ENCODE measurements at places on chromosomes 4 and X.

- no peak for DNase-seq
These were observed 101.1 kb downstream of the TSPAN5 start for GRCh38 chr4:98557194-98557892.

GRCh38 chrX:69919749-69920148 is 130.0 kb downstream of the AWAT2 start:
- DNase-seq = no peak

DNA sequence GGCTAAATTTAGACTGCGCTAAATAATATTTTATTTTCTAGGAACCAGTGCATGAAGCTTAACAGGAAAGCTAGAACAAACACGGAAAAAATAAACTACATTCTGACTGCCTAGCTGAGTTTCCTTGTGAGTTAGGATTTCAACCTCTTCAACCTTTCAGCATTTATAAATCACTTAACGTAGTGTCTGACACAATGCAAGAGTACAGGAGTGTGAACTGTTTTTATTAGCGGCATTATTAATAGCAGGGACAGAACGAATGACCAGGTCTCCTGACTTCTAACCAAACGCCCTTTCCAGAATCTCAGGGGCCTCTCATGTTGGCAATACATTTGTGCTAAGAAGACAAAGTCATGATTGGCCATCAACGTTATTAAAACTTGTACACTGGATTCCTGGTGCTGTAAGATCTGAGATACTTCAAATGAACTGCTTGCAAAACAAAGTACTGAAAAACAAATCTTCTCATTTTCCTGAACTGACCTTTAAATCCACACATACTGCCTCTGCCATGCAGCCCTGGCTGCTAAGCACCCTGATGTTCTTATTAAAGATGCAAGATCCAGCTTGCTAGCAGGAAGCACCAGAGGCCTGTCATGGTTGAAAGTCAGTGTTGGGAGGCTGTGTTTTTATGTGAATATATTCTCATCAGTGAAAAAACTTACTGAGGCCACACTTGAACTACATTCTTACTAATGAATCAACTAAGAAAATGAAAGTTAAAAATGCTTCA is 380.4 kb upstream of the CPEB2 start:
- DNase-seq = no peak

GRCh38 chrX:119181491-119181890 is 53.9 kb upstream of the KIAA1210 start:
- peak; percentile 34 for DNase-seq

GRCh38 chr4:138579146-138579545 is 337.0 kb upstream of the SLC7A11 start:
- DNase-seq = no peak

DNA sequence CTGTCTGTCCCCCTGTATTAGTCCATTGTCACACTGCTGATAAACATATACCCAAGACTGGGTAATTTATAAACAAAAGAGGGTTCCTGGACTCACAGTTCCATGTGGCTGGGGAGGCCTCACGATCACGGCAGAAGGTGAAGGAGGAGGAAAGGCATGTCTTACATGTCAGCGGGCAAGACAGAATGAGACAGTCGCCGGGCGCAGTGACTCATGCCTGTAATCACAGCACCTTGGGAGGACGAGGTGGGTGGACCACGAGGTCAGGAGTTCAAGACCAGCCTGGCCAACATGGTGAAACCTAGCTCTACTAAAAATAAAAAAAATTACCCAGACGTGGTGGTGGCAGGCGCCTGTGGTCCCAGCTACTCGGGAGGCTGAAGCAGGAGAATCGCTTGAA is 24.7 kb downstream of the IL3RA start:
- DNase-seq = no peak

GRCh38 chrX:130378024-130378669 is 7.3 kb downstream of the GPR119 start:
- DNase-seq = no peak

DNA sequence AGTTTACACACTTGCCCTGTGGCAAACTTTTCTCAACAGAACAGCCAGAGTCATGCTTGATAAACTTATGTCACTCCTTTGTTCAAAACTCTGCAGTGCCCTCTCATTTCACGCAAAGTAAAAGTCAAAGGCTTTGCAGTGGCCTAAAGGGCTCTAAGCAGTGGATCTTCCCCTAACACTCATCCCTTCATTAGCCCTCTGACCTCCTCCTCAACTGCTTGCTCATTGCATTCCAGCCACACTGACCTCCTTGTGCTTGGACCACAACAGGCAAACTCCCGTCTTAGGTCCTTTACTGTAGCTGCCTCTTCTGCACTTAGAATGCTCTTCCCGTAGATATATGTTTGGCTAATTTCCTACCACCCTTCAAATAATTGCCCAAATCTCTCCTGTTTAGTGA is 5.6 kb downstream of the PRDM5 start:
- no peak for DNase-seq

- DNase-seq = no peak
These were observed 47.1 kb downstream of the FHDC1 start for GRCh38 chr4:152983221-152983620.

DNA sequence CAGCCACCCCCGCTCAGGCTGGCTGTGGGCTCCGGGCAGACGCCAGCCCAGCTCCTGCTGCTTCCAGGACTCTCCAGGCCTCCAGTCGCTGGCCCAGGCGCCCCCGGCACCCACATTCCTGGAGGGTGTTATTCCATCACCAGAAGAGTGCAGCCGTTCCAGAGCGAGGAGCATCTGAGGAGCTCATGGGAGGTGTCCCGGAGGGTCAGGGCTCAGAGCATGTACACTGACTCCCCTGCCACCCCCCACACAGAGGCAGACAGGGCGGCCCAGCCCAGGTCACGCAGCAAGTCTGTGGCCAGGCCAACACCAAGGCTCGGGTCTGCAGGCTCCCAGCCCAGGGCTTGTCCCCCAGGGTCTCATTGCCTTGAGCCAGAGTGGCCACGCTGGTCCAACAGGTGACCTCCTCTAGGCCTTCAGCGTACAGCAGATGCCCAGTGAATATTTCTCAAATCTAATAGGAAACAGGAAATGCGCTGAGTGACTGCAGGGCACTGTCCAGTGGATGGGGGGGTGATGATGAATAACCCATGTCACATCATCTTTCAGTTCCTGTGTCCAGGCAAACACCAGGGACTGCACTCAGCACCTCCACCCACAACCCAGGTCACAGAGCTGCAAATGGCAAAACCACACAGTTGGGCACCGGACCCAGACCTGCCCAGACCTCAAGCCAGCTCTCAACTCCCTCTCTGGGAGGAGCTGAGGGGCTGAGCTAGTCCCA is 37.2 kb downstream of the ABLIM2 start:
- no peak for DNase-seq

GRCh38 chr4:30943356-30943755 is 223.2 kb downstream of the PCDH7 start:
- no peak for DNase-seq

DNA sequence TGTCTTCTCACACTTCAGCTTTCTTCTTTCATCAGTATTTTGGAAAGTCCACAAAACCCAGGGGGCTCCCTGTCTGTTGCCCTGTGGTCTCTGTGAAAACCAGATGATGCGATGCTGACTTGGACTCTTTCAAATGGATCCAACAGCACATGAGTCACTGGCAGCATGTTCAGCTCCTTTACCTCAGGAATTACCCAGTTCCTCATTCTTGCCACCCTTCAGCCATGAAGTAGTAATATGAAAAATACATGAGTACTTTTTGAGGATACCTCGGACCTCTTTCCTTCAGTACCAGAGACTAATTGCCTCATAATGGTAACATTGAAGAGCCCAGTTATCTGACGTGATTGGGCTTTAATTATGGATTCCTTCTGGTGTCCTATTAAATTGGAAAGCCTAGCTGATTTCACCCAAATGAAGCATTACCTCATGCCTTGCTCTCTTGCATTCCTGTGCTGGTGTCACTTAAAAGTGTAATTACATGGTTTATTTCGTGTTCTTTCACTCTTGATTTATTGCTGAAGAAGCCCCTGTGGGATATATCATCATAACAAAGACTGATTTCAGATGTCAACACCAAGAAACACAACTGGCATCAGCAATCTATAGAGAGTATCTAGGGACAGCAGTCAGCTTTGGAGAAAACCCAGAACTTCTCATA is 63.4 kb downstream of the NFKB1 start:
- no peak for DNase-seq

GRCh38 chr4:124085561-124086180 is 626.9 kb downstream of the ANKRD50 start:
- DNase-seq = no peak

DNA sequence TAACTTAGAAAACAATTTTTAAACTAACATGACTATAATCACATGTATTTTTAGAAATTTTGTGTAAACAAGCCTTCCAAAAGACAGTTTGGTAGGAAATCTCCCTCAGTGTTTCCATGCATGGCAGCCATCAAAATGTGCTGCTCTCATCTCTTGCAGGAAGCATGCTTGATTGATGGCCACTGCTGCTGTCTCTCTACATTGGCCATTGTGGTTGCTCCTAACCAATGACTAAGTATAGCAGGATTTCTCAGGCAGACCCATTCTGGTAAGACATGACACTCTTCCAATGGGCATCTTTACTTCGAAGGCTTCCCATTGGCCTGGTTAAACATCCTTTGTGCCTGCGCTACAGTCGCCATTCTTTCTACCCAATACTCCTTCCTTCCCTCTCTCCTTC is 78.9 kb upstream of the GUCY1A1 start:
- no peak for DNase-seq

GRCh38 chr4:32142075-32142474 is 1421.9 kb downstream of the PCDH7 start:
- DNase-seq = no peak

- no peak for DNase-seq
These were observed 99.8 kb downstream of the PTCHD1 start for GRCh38 chrX:23434356-23434884.

GRCh38 chr4:75028196-75028854 is 95.4 kb downstream of the PARM1 start:
- DNase-seq = no peak

- no peak for DNase-seq
These were observed 424.0 kb upstream of the CXorf51B start for GRCh38 chrX:146385529-146385928.

- no peak for DNase-seq
These were observed 129.8 kb upstream of the TRIM2 start for GRCh38 chr4:153074486-153074885.

DNA sequence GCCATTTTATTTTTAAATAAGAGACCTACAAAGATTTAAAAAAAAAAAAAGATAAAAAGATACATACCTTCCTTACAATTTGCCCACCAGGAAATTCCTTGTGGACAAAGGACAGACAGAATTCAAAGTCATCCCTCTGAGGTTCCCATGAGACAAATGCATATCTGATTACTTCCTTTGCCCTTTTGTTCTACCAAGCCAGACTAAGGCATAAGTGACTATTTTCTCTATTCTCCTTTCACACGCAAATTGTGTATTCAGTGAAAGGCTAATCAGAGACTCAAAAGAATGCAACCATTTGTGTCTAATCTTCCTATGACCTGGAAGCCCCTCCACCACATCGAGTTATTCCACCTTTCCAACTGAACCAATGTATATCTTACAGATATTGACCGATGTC is 691.7 kb downstream of the FAM133A start:
- DNase-seq = no peak

GRCh38 chrX:97238632-97239031 is 354.9 kb downstream of the RPA4 start:
- DNase-seq = no peak

- DNase-seq = peak; percentile 9
These were observed 118.4 kb downstream of the DTHD1 start for GRCh38 chr4:36399762-36400353.

- peak; percentile 7 for DNase-seq
These were observed 1681.9 kb upstream of the ADGRL3 start for GRCh38 chr4:59518005-59518823.

DNA sequence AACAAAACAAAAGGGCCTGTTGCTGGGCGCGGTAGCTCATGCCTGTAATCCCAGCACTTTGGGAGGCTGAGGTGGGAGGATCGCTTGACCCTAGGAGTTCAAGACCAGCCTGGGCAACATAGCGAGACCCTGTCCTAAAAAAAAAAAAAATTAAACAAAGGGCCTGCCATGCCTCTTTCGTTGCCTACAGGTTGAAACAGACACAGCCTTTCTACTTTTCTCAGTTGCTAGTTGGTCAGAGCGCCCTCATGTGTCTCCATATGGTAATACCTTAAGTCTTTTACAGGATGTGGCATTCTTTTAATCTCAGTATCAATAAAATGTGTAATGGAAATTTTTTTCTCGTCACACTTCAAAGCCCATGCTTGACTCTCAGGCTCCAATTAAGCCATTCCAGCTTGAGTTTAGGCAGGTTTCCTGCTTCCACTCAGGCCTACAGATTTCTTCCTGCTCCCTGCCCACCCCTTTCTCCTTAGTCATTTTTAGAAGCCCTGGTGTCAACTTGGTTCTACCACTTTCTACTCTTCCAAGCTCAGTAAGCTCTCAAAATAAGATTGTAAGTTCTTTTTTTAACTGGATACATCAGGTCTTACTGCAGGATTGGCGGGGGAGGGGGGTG is 4.6 kb upstream of the SOWAHD start:
- peak; percentile 71 for DNase-seq

- no peak for DNase-seq
These were observed 249.9 kb upstream of the GATB start for GRCh38 chr4:152010710-152011079.

- no peak for DNase-seq
These were observed 1039.1 kb upstream of the INTU start for GRCh38 chr4:126593626-126594025.

DNA sequence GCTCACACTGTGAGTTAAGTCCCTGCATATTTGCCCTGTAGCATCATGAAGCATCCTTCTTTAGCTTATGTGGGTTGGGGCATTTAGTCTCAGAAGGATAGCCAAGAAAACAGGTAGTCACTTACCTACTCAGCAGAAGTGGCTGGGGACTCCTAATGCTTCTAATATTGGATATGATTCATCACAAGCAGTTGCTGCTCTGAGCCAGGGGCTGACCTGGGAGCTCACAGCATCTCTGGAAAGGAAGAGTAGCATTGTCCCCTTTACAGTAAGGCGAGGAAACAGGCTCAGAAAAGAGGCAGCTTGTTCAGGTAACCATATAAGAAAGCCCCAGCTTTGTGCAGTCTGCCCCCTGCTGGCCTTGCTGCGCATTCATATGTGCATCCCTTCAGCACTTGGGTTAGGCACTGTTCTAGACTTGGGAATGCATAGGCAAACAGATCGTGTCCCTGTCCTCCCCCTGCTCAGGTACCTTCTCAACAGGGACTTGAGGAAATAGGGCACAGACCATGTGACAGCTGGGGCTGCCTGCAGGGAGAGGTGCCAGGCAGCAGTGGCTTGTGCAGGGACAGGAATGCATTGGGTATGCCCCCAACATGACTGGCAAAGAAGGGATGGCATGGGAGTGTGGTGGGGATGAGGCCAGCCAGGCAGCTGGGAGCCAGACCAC is 35.7 kb upstream of the TBC1D14 start:
- DNase-seq = peak; percentile 77

GRCh38 chr4:110770353-110770752 is 147.5 kb upstream of the PITX2 start:
- no peak for DNase-seq

GRCh38 chr4:174627473-174627872 is 105.2 kb upstream of the HPGD start:
- no peak for DNase-seq

GRCh38 chr4:182155806-182156205 is 87.4 kb upstream of the TENM3 start:
- DNase-seq = no peak
